ENCODE measurements at places on chromosomes 5 and 9.

GRCh38 chr5:82074950-82075349, 103.1 kb downstream of the ATG10 start:
- no peak for DNase-seq

- no peak for DNase-seq
These were observed 75.1 kb downstream of the MAT2B start for GRCh38 chr5:163580516-163580915.

DNA sequence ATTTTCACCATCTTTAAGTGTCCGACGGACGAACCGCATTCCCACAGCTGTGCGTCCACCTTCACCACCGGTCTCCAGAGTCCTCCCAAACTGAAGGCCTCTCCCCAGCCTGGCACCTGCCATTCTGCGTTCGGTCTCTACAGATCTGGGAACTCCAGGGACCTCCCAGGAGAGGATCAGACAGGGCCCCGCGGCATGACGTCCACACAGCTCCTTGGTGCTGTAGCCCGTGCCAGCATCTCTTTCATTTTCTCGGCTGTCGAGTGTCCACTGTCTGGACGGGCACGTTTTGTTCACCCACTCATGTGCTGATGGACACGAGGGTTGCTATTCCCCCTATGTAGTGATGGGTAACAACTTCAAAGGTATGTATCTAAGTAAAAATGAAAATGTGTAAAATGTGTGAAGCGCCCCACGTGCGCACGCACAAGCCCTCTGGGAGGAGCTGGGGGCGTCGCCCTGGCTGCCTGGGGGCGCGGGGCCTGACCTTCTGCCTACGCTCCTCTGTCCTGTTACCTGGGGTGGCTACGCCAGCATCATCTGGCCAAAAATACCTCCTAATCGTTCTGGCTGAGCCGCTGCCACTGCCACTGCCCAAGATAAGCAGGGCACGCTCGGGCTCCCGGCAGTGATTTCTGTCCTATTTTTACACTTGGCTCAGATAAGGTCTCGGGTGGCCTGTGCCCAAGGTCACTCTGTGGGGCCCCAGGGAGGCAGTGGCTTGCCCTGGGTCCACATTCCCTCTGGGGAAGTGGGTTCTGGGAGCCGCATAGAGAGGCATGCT, 10.8 kb upstream of the SLC12A7 start:
- DNase-seq, result no peak

DNA sequence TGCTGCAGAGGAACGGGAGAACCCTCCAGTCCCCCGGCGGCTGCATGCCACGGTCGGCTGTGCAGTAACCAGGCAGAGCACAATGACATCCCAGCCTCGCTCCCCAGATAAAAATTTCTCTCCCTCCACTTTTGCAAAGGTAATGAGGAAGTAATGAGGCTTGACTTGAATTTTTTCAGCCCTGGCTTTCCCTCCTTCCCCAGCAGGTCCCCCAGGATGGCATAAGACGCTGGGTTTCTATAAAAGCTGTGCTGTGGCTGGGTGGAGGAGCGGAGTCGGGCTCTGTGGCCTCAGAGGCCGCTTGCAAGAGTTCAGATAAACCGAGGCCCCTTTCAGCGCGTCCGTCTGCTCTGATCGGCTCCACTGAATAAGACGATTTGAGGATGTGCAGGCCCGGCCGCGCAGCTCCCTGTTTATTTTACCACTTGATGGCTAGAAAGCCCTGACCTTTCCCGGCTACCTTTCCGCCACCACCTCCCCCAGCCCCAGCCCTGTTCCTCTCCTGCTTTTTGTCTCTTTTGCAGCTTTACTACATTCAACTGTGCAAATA, 351.9 kb upstream of the IRX2 start:
- DNase-seq, result no peak

DNA sequence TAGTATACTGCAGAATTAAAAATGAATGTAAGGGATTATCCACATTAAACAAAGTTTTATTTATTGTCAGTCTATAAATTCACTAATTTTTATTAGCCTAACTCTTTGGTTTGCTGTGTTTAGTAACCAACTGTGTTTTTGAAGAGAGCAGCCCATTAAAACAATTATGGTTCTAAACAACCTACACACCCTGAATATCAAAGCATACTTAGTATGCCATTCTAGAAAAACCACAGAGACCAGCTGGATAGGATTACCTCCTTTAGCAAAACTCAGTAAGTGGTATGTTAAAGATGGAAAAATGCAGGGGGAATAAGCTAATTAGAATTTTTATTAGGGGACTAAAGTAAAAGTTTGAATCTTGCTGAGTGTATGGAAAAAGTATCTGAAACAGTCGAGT, 1981.7 kb upstream of the NUDT12 start:
- no peak for DNase-seq

- no peak for DNase-seq
These were observed 38.3 kb downstream of the LRSAM1 start for GRCh38 chr9:127489471-127490115.

Data from stimulated activated CD4-positive, alpha-beta T cell treated with anti-CD3 and anti-CD28 coated beads, Interleukin-4, amount 100 ng/mL, for 4 hours (primary cell).